ENCODE measurements at places on chromosomes 4 and X.

- DNase-seq: no peak
Measured at GRCh38 chrX:130100180-130100579, 10.1 kb downstream of the ELF4 start.

DNA sequence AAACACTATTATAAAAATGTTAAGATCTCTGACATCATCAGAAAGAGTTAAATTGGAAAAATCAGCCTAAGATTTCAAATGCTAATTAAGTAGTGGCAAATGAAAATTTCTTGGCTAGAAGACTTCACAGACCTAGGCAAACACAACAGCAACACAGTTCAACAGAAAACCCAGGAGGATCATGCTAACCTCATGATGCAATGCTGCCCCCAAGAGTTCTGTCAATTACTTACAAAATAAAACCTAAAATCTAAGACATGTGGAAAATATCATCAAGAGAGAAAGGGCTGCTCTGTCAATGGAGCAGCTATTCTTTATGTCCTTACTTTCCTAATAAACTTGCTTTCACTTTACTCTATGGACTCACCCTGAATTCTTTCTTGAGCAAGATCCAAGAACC is 21.0 kb downstream of the S100G start:
- DNase-seq: no peak

GRCh38 chr4:37836838-37837440 is 10.5 kb downstream of the PGM2 start:
- no peak for DNase-seq

GRCh38 chr4:143355540-143356217 is 19.0 kb downstream of the GAB1 start:
- no peak for DNase-seq

DNA sequence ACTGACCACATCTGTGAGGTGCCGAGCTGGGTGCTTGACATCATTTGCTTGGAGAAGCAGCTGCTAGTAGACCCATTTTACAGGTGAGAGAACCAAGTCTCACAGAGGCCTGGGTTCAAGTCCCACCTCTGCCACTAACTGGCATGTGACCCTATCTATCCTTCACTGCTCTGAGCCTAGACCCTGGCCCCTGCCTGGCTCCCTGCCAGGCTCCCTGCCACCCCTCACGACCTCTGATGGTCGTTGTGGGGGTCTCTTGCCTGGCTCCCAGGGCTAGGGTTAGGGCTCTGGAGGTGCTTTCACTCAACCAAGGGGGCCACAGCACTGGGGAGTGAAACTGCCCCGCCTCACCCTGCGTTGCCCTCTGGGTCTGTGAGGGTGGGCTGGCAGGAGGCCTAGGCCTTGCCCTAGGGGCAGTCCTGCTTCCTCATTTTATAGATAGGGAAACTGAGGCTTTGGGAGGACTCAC is 7.2 kb upstream of the ADD1 start:
- no peak for DNase-seq

- DNase-seq: no peak
Measured at GRCh38 chr4:7847206-7847605, 92.5 kb downstream of the AFAP1 start.

DNA sequence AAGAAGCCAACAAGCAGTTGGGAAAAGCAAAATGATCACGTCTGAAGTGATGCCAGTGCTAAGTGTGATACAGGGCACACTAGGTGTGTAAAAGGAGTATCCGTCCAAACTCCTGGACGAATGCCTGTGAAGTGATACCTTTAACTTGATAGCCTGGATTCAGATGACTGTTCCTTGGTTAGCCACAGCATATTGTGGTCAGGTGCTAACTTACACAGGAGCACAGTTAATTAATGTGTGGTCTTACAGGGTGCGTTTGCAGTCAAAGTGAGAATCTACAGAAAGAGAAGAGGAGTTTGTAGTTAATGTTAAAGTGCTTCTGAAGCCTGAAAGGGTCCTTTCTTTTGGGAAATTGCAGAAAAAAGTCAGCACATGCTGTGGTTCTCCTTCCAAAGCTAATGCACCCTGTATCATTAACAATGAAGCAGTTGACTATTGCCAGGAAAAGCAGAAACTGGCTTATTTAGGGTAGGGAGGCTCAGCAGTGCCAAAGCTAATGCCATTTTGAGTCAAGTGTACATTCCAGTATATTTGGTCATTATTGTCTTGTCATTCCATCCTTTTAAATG is 61.1 kb downstream of the DCLK2 start:
- DNase-seq: no peak
